ENCODE measurements at places on chromosomes 16 and 17.

- DNase-seq, result no peak
Measured at GRCh38 chr16:85449191-85449884, 163.8 kb upstream of the GSE1 start.

DNA sequence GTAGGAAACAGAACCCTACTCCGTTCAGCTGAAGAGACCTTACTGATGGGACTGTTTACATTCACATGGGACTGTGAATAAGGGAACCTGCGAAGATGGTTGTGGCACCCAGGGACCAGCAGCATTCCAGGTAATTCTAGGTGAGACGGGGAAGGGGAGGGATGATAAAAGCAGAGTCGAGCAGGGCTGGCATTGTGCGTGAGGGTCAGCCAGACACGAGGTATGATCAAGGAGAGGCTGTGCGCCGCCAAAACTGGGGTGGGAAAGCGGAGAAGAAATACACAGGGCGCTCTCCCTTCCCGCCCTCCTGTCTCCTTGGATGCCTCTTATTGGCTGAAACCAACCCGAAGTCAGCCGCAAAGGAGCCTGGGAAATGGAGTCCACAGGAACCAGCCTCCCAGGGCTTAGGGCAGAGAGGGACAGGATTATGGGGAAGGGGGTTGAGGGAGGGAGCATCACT lies 38.4 kb upstream of the CSNK2A2 start:
- peak; percentile 62 for DNase-seq

- no peak for DNase-seq
Measured at GRCh38 chr17:14112407-14112806, 43.1 kb downstream of the COX10 start.

DNA sequence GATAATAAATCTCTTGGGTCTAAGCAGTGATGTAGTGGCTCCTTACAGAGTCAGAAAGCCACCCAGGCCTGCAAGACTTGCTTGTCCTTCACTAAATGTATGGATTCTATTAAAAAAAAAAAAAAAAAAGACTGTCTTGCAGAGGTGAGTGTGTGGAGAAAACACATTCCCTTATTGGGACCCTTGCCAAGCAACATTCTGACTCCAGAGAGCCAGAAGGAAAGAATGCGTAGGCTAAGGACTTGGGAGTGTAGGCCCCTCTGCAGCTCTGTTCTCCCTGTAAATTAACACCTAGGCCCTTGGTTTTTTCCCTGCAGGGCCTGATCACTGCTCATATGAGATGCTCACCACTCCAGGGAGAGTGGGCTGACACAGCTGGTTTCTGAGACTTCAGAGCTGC lies 17.8 kb downstream of the SCPEP1 start:
- DNase-seq, result no peak

DNA sequence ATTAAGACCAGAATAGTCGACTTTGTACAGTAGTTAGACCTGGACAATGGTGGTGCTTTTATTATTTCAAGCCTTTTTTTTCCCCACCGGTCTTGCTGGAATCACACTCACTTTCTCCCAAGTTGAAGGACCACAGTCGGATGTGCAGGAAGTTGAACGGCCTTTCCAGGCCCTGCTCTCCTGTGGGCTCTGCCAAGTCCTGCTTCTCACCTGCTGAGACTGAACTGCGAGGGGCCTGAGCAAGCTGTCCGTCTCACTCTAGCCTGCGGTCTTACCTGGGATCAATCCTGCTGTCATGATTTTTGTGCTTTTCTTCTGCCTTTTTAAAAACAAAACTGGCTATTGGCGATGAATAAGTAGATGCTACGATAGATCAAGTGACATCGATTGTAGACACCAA lies 1.3 kb downstream of the TLCD3A start:
- DNase-seq, result no peak

DNA sequence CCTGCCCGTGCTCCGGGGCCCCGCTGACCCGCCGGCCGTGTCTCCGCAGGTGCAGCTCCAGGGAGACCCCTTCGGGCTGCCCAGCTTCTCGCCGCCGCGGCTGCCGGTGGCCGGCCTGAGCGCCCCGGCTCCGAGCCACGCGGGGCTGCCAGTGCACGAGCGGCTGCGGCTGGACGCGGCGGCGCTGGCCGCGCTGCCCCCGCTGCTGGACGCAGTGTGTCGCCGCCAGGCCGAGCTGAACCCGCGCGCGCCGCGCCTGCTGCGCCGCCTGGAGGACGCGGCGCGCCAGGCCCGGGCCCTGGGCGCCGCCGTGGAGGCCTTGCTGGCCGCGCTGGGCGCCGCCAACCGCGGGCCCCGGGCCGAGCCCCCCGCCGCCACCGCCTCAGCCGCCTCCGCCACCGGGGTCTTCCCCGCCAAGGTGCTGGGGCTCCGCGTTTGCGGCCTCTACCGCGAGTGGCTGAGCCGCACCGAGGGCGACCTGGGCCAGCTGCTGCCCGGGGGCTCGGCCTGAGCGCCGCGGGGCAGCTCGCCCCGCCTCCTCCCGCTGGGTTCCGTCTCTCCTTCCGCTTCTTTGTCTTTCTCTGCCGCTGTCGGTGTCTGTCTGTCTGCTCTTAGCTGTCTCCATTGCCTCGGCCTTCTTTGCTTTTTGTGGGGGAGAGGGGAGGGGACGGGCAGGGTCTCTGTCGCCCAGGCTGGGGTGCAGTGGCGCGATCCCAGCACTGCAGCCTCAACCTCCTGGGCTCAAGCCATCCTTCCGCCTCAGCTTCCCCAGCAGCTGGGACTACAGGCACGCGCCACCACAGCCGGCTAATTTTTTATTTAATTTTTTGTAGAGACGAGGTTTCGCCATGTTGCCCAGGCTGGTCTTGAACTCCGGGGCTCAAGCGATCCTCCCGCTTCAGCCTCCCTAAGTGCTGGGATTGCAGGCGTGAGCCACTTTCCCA lies 5.9 kb downstream of the CTF1 start:
- peak; percentile 26 for DNase-seq

GRCh38 chr17:35804658-35805192 lies 4.6 kb upstream of the TAF15 start:
- DNase-seq, result peak; percentile 17

DNA sequence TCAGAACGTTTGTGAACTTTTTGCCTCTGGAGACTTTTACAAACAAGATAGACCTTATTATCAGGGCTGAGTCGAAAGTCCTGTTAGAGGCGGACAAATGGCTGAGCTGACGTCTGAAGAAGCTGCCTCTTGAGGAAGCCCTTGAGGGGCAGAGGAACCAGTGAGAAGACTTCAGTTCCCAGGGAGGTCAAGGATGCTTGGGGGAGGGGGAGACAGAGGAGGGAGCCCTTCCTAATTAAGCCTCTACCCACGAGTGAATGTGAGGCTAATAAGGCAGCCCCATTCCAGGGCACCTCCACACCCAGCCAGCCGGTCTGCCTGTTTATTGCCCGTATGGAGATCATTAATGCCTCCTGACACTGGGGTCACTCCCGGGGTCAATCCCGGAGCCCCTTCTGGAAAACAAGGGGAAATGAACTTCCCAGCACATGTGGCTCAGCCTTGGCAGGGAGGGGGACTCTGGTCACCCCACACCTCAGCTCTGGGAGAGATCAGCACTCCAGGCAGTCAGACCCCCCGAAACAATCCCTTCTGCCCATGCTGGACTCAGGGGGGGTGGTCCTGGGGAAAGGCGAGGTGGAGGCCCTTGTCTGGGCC lies 9.2 kb upstream of the TBX4 start:
- DNase-seq, result no peak

DNA sequence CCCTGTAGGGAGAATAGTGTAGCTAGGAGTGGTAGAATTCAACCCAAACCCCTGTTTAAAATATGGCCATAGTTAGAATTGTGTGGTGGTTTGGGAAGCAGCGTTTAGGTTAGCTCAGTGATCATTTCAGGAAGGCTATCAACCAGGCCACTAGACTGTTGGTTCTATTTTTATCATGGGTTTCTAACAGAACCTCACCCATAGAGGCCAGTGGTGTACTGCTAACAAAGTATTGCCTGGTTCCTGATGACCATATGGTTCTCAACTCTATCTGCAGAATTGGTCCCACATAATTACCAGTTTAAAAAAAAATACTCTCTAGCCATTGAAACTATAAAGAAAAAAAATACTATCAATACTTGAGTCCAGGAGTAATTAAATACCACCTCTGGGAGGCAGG lies 70.5 kb upstream of the RASL10B start:
- no peak for DNase-seq

Measured in activated CD4-positive, alpha-beta T cell treated with anti-CD3 and anti-CD28 coated beads, Interleukin-2, amount 50 U/mL, for 4 hours (primary cell).